ENCODE measurements at places on chromosomes 16 and 17.

- no peak for DNase-seq
These were observed 2.0 kb downstream of the WNK4 start for GRCh38 chr17:42782166-42783061.

DNA sequence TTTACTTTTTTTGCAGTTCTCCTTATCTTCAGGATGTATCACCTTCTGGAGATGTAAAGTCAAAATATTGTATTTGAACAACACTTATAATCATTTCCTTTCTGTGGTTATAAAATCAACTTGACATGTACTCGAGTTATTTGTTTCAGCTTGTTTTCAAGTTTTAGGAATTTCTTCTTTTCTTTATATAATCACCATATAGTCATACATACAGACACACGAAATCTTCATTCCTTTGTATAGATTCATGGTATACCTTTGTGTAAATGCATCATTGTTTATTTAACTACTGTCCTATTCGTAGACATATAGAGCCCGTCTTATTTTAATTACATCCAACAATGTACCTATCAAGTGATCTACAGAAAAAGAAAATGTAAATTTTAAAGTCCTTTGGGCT lies 40.1 kb downstream of the CMC2 start:
- no peak for DNase-seq

DNA sequence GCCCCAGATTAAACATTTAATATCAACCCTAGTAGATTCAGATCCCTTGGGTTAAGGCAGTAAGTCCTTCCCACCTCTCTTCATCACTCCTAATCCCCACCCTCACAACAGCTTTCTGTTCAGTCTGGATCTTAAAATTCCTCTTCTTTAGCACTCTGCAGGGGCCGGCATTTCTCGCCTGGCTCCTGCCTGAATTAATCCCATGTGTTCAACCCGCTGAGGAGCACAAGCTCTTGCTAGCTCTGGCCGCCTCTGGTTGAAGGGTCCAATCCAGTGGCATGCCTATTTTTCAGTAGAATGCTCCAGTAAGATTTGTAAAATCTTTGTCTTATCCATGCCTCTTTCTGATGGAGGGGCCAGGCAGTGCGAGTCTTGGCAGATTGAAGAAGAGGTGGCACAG lies 59.2 kb downstream of the CYB5B start:
- DNase-seq = no peak

GRCh38 chr16:19696961-19697360 lies 21.1 kb downstream of the KNOP1 start:
- no peak for DNase-seq

DNA sequence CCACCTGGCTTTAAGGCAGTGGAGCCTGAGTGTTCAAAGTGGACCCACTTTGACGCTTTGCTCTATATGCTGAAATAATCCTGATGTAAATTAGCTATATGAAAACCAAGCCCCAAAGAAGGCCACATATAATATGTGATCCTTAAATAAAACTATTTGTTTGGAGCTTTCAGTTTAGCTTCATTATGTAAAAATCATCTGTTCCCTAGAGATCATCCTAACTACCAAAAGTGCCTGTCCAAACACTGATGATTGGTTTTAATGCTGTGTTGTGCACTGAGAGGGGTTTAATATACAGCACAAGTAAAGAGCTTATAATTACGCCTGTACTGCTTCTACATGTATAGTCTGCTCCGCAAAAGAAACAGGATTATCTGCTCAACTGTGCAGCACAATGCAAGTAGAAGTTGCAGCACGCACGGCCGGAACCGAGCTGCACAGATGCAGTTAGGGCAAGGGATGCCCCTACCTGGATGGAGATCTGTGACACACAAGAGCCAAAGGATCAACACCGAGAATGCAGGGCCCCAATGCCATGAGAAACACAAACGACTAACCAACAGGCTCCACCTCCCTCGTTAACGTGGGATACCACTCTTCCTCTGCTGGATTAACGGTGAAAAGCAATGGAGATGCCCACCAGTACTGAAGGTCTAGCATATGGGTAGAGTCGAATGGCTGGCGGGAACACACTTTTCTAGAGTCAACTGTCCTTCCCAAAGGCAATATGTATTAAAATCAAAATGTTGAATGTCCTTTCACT lies 20.5 kb downstream of the USP7 start:
- DNase-seq = no peak

DNA sequence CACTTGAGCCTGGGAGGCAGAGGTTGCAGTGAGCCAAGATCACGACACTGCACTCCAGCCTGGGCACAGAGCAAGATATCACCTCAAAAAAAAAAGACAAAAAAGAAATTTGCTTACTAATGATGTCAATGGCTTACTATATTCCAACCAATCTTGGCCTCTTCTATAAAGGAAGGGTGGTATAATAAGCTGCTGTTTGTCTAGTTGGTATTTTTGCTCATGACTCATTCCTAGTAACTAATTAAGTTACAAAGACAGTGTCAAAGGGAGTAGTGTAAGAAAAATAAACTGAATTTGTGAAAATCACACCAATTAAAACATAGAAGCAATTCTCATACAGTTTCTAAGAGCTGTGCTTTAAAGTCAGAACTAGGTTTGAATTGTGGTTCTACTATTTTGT lies 82.5 kb downstream of the NLK start:
- no peak for DNase-seq

DNA sequence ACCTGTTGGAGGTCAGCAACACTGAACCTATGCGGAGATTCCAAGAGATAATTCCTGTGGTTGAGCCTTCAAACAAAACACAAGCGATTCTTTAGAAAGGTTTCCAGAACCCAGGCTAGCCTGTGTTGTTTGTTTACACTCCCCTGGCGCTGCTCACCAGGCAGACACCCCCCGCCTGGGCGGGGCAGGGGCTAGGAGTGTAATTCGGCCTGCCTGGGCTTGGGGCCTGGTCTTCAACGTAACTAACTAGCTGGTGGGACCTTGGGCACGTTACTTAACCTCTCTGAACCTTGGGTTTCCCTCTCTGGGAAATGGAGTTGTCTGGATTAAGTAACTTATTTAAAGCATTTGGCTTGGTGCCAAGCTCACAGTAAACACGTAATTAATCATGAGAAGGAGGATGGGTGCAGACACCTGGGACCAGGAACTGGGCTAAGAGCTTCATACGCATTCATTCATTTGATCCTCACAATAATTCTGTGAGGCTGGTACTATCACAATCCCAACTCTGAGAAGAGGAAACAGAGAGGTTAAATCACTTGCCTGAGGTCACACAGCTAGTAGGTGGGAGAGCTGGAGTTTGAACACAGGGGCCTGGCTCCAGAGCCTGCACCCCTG lies 7.6 kb upstream of the ARHGAP27 start:
- no peak for DNase-seq

DNA sequence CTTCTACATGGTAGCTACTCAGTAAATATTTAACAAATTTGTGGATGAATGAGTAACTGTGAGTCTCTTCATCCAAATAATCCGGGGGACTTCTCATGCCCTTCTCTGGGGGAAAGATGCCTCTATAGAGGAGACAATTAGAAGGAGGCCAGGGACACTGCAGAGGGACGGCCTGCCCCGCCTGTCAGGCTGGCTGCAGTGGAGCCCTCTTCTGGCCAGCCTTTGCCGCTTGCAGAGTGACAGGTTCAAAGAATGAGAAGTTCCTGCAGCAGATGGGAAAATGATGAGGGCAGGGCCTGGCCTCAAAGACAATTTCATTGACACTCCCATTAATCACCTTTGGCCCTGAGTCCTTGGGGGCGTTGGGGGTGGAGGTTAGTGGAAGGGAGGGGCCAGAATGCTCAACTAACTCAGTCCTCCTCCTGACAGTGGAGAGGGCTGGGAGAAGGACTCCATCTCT lies 339.0 kb downstream of the MAF start:
- no peak for DNase-seq

- no peak for DNase-seq
These were observed 10.9 kb upstream of the MYO15B start for GRCh38 chr17:75576661-75577060.
